ENCODE measurements at places on chromosomes 6 and 20. TPM values are rescaled to one million over a fixed set of nuclear protein-coding genes. Genes with fewer than 3 reads are reported as not detected.

DNA sequence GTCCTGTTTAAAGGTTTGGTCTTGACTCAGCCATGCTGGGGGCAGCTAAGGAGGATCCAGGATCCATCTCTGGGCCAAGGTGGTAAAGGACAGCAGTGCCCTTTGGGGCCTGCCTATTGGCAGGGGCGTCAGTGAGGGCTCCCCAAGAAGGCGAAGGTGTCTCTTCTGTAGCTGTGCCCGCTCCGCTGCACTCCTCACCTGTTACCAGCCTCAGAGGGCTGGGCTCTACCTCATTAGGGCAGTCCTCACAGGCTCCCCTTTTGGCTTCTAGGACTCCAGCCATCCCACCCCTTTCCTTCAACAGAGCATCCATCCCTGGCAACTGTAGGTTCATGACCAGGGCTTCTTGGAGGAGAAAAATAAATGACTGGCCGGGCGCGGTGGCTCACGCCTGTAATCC lies 10.3 kb downstream of the FRS3 start:
- no peak for ATAC-seq

DNA sequence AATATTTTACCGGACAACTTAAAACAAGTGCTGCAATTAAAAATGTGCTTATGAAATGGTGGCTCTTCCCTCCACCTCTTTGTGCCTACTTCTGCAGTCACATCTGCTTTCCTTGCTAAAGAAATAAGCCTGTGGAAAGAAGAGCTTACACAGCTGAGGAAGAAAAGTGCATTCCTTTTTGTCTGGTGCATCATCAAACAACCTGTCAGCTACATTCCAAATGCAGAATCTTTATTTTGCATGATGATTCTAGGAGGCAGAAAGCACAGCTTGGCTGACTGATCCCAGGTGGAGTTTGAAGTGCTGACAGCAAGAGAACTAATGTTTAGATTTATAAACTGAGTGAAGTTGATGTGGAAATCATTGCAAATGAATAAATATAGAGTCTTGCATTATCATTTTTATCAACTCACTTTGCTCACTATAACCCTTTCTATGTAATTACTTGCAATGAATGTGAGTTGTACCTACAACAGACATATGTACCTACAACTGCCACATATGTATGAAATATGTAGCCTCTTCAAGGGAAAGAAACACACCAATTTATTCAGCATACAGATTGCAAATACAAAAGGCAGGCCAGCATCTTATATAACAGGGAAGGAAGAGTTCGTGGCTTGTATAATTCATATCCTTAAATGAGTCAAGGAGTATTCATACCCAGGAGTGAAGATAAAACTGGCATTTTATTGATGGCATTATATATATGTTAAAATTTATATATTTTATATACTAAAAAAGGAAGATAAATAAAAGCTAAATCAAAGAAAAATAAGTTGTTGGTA lies 223.4 kb upstream of the MCHR2 start:
- ATAC-seq = no peak

- no peak for ATAC-seq
Measured at GRCh38 chr6:21969192-21969591, 327.6 kb downstream of the PRL start.

DNA sequence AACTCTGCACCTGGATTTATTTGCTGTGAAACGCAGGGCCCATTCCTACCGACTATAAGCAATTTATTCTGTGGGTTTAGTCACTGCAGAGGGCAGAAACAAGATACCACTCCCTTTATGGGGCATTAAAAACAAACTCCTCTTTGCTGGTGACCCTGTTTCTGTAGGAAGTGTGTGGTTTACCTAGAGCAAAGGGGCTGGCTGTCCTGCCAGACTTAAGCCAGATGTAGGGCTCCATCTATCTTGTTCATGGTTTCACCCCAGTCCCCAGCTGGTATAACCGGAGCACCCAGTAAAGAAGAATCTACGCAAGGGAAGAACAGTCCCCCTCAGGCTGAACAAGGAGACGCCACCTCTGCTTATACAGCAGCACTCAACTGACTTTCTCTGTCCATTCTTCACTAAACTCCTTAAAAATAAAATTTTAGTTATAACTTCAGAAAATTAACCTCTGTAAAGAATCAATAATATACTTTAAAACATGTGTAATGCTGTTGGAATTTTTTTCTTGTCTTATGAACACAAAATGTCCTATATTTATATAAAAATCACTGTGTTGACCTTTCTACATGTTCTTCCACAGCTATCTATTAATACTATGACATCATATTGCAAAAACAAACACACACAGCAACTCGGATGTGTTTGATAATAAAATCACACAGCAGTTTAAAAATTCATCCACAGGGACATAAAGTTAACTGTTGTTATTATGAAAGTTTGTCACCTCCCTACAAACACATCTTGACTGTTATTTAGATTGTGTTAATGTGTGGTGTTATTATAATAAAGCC lies 126.1 kb upstream of the RPS6KA2 start:
- ATAC-seq = no peak

Gene TDRD6
- 0.15 TPM for total RNA-seq

GRCh38 chr6:42010185-42010891 lies 40.0 kb upstream of the TAF8 start:
- no peak for ATAC-seq

Measured in gastroesophageal sphincter (tissue), 4 donors.